Activated naive CD4-positive, alpha-beta T cell treated with Interleukin-2 at 50 U/mL for 16 hours (primary cell): ENCODE measurements at places on chromosomes 1 and 21.
A peak's percentile ranks its signal among the peaks of the same experiment; 100 is the strongest.

- DNase-seq = no peak
These were observed 76.3 kb upstream of the SLC44A3 start for GRCh38 chr1:94743862-94744261.

- DNase-seq = no peak
These were observed 13.2 kb upstream of the SCYL3 start for GRCh38 chr1:169906938-169907337.

DNA sequence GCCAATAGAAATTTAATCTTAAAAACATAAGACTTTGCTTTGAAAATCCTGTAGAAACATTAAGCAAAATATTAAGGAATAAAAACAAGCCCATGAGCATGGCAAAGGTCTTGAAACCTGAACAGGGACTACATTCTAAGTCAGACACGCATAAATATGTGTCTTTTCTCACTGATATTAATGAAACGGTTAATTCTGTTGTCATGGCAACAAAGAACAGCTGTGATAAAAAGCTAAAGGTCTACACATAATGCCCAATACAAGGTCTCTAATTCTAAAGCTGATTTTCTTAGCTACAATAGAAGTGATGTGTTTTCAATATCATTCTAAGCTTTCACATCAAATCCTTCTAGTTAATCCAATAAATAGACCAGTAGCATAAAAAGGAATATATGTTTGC, 331.7 kb downstream of the PTBP2 start:
- DNase-seq = no peak

DNA sequence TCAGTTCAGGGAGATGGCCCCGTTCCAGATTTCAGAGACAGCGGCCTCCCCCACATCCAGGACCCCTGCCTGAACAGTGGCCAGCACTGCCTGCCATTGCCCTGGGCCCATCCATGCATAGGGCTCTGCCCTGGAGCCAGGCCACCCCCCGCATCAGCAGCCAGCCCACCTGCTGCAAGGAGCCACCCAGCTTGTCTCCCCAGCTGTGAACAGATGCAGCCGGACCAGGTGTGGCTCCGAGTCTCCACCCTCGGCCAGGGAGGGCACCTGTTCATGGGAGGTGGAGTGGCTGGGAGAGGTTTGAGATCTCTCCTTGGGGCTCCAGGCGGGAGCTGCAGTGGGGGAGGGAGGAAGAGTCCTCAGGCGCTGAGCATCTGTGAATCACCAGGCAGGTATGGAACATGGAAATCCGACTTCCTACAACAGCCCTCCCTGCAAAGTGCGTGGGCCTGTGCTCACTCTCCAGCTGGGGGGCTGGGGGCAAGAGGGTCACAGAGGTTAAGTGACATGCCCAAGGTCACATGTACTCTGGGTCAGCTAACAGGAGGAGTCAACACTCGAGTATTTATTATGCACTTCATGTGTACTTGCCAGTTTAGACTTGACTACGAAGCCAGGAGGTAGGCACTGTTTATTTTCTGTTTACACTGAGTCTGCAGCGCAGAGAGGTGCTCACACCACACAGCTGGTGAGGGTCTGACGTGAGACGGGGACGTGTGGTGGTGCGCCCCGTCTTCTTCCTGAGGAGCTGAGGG, 4.8 kb upstream of the HES5 start:
- DNase-seq = no peak

DNA sequence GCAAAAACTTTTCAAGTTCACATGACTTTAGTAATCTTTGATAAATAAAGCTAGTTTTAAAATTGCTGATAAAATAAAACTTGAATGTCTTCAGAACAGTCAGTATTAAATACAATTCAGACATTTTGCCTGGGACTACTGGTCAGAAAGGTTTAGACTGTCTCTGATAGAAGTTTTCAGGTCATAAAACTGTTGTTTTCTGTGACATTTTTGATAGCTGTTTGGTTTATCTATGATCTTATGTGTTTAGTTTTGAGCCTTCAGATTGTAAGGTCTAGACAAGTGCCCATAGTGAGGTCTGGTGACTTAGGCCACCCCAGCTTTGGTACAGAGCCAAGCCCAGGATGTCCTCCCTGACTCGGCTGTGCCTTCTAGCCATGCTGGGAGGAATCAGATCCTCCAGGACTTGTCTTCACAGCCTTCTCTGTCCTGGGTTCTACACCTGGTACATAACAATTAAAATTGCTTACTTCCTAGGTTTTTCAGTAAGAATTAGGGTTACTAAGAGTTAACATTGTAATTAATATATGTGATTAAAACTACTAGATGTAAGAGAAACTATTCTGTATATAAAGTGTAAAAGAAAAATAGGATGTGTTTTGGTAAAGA, 15.1 kb upstream of the DNAH14 start:
- DNase-seq = no peak

DNA sequence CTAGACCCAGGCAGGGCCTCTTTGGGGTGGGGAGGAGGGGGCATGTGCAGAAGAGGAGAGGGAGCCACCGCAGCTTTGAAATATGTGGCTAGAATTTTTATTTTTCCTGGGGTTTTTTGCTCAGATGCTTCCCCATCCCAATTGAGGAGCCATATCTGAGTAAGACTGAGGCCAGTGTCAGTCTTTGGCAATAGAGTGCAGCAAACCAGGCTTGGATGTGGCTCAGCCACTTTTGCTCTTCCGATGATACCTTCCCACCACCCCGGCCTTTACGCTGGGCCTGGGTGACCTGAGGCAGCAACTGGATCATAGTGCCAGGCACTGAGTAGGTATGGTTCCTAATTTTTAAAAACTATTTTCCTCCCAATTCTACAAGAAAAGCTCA, 36.9 kb downstream of the KIAA1614 start:
- no peak for DNase-seq

DNA sequence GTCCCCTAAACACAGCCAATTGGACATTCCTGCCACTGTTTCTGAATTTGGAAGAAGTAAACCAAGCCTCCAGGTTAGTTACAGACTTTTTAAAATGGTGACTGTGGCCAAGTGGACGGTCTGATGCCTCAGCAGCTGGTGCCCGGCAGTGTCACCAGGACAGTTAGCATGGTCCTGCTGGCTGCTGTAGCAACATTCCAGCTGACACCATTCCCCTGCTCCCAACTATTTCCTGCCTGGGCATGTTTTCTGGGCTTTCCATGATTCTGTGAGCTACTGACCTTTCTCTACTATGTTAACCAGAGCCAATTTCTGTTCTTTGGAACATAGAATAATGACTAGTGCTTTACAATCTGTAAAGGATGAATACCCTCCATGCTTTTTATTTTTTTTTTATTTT, 95.0 kb downstream of the TLR5 start:
- DNase-seq = no peak

DNA sequence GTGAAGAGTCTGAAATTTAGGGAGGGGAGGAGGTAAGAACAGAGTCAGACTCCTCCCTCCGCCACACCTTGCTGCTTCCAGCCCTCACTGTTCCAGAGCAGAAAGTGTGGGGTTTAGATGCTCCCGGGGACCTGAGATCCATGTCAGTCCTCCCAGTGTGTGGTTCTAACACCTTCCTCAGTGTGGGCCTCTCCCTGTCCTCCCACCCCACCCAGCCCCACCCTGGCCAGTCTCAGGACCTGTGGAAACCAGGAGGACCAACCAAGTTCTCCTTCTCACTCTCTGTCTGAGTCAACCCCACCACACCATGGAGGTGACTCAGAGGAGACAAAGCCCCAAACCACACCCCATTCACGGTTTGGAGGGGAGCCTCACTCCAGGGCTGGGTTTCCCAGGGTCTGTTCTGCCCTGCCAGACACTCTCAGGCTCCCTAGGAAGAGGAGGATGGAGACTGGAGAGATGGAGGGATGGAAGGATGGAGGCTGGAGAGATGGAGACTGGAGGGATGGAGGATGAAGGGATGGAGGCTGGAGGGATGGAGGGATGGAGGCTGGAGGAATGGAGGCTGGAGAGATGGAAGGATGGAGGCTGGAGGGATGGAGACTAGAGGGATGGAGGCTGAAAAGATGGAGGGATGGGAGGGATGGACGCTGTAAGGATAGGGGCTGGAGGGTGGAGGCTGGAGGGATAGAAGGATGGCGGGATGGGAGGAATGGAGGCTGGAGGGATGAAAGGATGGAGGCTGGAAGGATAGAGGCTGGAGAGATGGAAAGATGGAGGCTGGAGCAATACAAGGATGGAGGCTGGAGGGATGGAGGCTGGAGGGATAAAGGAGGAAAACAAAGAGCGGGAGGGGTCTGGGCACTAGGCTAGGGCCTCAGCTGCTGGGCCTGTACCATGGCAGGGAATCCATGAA, 100.9 kb upstream of the RUNX3 start:
- DNase-seq = peak; percentile 83

GRCh38 chr1:29879217-29879616, 642.9 kb downstream of the PTPRU start:
- no peak for DNase-seq
